ENCODE measurements at places on chromosomes 6 and 20. TPM values are rescaled to one million over a fixed set of nuclear protein-coding genes. Genes with fewer than 3 reads are reported as not detected.

BPI gene
- total RNA-seq, result not detected

KCNQ2 gene
- 0.13 TPM for total RNA-seq

TRIM15 gene
- total RNA-seq, result 1.2 TPM

VWA7 gene
- total RNA-seq, result 2.9 TPM

POU5F1 gene
- total RNA-seq, result 2.3 TPM

- no peak overlapping the region for H3K27ac ChIP-seq
- peak; percentile 78 for DNase-seq
- H3K4me3 ChIP-seq, result no peak overlapping the region
- no peaks in the 10 kb centered on the region for H3K36me3 ChIP-seq
- peaks cover 21% of the 10 kb centered on the region for H3K27me3 ChIP-seq
Observed at GRCh38 chr20:61765871-61766654, 299.6 kb downstream of the TAF4 start.

DNA sequence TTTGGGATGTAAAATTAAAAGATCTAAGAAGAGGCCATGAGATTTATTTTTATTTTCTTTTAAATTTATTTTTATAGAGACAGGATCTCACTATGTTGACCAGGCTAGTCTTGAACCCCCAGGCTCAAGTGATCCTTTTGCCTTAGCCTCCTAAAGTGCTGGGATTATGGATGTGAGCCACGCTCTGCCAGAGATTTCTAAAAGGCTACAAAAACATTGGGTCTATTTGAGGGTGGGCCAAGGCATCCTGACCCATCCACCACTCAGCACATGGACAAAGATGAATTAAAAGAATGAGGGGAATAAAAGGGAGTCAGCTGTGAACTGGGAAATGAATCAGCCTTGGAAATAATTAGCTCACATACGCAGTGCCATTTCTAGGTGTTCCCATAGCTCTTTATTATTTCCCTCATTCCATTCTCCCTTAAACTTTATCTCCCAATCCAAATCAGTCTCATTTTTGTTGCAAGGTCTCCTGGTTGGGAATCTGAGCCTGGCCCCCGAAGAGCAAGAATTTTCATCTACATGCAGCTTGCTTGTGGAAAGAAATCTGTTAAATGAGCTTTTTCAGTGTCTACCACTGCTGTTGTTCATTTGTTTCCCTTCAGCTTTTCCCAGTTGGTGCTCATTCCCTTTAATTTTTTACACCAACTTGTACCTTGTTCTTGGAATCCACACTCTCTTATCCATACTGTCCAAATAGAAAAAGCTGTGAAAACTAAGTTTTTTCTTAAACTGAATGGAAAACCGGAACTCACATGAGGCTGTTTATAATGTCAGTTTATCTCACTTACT is 66.9 kb downstream of the MKKS start:
- H3K27ac ChIP-seq, result no peak overlapping the region
- no peak for DNase-seq
- H3K27me3 ChIP-seq, result no peaks in the 10 kb centered on the region
- H3K4me1 ChIP-seq, result no peaks in the 10 kb centered on the region

DNA sequence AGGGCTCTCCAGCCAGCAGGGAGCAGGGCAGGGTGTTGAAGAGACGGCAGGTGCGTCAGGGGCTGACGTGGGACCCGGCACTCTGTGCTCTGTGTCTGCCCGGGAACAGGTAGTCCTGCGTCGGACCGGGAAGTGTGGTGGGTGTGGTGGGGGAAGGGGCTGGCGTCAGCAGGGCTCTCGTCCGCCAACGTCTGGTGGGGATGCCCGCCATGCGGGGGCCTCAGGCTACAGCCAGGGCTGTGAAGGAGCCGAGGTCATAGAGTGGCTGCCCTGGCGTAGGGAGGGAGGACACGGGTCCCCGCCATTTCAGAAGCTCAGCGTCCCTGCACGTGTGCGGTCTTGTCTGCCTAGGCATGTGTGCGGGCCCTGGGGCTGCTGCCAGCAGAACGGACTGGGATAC is 25.3 kb downstream of the DNAJC5 start:
- H3K27me3 ChIP-seq, result no peaks in the 10 kb centered on the region
- H3K4me1 ChIP-seq, result peaks cover 7% of the 10 kb centered on the region
- H3K27ac ChIP-seq, result no peak overlapping the region
- DNase-seq, result no peak
- H3K4me3 ChIP-seq, result no peak overlapping the region
- peaks cover 36% of the 10 kb centered on the region for H3K36me3 ChIP-seq

DNA sequence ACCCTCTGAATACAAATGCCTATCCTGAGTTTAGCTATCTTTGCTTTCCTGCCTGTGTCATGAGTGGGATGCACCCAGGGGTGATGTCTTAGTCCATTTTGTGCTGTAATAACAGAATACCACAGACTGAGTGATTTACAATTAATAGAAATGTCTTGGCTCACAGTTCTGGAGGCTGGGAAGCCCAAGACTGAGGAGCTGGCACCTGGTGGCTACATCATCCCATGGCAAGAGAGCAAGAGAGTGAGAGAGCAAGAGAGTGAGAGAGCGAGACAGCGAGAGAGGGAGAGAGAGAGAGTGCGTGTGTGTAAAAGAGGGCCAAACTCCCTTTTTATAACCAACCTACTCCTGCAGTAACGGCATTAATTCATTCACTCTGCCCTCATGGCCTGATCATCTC is 76.8 kb downstream of the PRDM1 start:
- no peaks in the 10 kb centered on the region for H3K36me3 ChIP-seq
- no peaks in the 10 kb centered on the region for H3K27me3 ChIP-seq
- no peak overlapping the region for H3K27ac ChIP-seq
- no peak for DNase-seq

GRCh38 chr6:88220493-88220892 is 54.3 kb upstream of the CNR1 start:
- H3K27me3 ChIP-seq, result no peaks in the 10 kb centered on the region
- no peaks in the 10 kb centered on the region for H3K4me1 ChIP-seq
- H3K4me3 ChIP-seq, result no peak overlapping the region
- peak; percentile 11 for DNase-seq
- H3K27ac ChIP-seq, result no peak overlapping the region

DNA sequence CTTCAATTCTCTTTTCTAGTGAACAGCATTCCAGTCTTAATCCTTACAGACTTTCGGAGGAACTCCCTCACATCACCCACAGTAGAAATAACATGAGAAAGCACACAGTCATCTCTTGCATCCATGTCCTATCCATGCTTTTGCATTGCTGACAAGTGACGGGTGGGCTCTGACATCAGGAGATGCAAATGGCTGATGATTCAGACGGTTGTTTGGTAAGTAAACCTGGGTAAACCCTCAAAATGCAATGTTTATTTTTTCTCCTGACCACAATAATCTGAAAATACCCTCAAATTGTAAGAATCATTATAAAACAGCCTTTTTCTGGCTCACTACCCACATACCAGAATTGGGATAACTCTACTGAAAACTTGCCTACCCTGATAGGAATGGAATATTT is 792.0 kb downstream of the MAFB start:
- H3K27me3 ChIP-seq, result no peaks in the 10 kb centered on the region
- no peak overlapping the region for H3K4me3 ChIP-seq
- no peaks in the 10 kb centered on the region for H3K4me1 ChIP-seq
- no peaks in the 10 kb centered on the region for H3K36me3 ChIP-seq
- H3K27ac ChIP-seq, result no peak overlapping the region
- DNase-seq, result no peak

DNA sequence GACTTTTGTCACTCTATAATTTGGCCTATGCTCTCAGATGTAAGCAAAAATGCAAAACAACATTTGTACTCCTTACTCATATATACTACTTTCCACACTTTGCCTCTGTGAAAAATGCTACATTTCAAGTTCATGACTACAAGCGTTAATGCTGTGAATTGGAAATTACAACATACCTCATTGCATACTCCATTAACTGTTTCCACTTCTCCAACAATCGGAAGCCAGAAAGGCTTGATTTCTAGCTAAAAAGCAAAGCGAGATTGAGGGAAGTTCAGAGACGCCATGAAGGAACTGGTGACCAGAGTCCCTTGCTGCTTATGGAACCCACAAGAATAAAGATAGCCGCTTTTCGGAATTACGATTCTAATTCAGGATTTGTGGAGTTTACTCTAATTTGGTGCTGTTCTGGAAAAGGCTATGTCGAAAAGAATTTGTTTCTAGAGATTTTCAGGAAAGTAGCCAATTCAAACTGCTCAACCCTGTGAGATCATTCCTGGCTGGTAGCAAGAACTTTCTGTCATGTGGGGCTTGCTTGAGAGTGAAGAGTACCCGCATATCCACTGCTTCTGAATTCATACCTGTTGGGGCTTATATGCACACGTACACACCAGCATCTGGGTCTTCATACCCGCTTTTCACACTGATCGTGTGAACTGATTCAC is 98.0 kb upstream of the CITED2 start:
- no peaks in the 10 kb centered on the region for H3K36me3 ChIP-seq
- no peak for DNase-seq
- H3K27me3 ChIP-seq, result no peaks in the 10 kb centered on the region
- H3K4me3 ChIP-seq, result no peak overlapping the region
- H3K27ac ChIP-seq, result no peak overlapping the region

- peaks cover 93% of the 10 kb centered on the region for H3K36me3 ChIP-seq
- no peaks in the 10 kb centered on the region for H3K4me1 ChIP-seq
- DNase-seq, result no peak
- H3K27ac ChIP-seq, result no peak overlapping the region
- H3K27me3 ChIP-seq, result no peaks in the 10 kb centered on the region
- no peak overlapping the region for H3K4me3 ChIP-seq
Observed at GRCh38 chr6:157877573-157878438, 54.8 kb downstream of the SNX9 start.

DNA sequence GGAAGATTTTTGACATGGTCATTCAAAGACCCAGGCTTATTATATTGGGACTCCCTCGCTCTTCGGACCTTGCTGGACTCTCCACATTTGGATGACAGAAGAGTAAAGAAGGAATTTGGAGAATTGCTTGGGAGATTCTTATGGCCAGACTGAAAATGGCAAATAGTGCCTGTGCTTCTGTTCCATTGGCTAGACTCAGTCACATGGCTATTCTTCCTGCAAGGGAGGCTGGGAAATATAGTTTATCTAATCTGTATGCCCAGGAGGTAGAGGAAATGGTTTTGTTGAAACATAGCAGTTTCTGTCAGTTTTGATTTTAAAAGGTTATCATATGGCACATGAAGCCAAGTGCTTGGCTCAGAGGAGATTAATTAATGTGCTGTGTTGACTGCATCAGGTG is 286.6 kb upstream of the JAG1 start:
- no peaks in the 10 kb centered on the region for H3K4me1 ChIP-seq
- no peak overlapping the region for H3K4me3 ChIP-seq
- no peak overlapping the region for H3K27ac ChIP-seq

GRCh38 chr6:166591026-166591425 is 4.5 kb upstream of the RAMACL start:
- H3K36me3 ChIP-seq, result no peaks in the 10 kb centered on the region
- H3K27me3 ChIP-seq, result peaks cover 23% of the 10 kb centered on the region
- no peak overlapping the region for H3K4me3 ChIP-seq
- no peak for DNase-seq
- H3K27ac ChIP-seq, result no peak overlapping the region
- no peaks in the 10 kb centered on the region for H3K4me1 ChIP-seq

DNA sequence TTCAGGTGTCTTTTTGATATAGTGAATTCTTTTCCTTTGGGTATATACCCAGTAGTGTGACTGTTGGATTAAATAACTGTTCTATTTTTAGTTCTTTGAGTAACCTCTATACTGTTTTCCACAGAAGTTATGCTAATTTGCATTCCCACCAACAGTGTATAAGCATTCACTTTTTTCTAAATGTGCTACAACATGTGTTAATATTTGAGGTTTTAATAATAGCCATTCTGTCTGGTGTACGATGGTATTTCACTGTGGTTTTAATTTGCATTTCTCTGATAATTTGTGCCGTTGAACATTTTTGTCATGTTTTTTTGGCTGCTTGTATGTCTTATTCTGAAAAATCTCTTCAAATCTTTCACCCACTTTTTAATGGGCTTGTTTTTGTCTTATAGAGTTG is 563.5 kb downstream of the GRIK2 start:
- H3K27me3 ChIP-seq, result no peaks in the 10 kb centered on the region
- no peak overlapping the region for H3K4me3 ChIP-seq
- no peaks in the 10 kb centered on the region for H3K36me3 ChIP-seq
